ENCODE measurements at places on chromosomes 6 and 20.

- H3K27me3 ChIP-seq: no peaks in the 10 kb centered on the region
- peaks cover 6% of the 10 kb centered on the region for H3K36me3 ChIP-seq
- H3K4me1 ChIP-seq: no peaks in the 10 kb centered on the region
These were observed 46.4 kb upstream of the SLC35B3 start for GRCh38 chr6:8481727-8482126.

- no peak overlapping the region for H3K4me3 ChIP-seq
- H3K27ac ChIP-seq: no peak overlapping the region
These were observed 120.1 kb downstream of the RPS12 start for GRCh38 chr6:132934496-132934895.

GRCh38 chr6:79468587-79468986, 68.6 kb downstream of the LCA5 start:
- H3K27ac ChIP-seq: no peak overlapping the region
- H3K4me3 ChIP-seq: no peak overlapping the region
- H3K27me3 ChIP-seq: no peaks in the 10 kb centered on the region
- no peaks in the 10 kb centered on the region for H3K36me3 ChIP-seq

DNA sequence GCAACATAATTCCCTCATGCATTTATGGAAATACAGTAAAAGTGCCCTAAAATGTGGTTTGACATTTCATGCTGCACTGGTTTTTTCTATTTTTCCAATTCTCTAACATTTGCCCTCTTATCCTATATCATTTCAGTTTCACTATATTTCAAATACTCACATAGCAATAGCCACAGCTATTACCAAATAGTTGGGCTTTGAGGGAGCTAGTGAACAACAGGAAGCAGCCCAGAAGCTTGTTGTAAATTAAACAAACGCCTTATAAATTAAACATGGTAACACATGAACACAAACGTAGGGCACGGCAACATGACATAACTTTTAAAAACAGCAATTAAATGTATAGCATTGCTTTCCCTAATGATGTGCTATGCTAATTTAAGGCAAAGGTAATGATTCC, 469.0 kb downstream of the CDC5L start:
- H3K27me3 ChIP-seq: no peaks in the 10 kb centered on the region
- H3K4me1 ChIP-seq: peaks cover 9% of the 10 kb centered on the region
- no peaks in the 10 kb centered on the region for H3K36me3 ChIP-seq
- H3K27ac ChIP-seq: no peak overlapping the region

DNA sequence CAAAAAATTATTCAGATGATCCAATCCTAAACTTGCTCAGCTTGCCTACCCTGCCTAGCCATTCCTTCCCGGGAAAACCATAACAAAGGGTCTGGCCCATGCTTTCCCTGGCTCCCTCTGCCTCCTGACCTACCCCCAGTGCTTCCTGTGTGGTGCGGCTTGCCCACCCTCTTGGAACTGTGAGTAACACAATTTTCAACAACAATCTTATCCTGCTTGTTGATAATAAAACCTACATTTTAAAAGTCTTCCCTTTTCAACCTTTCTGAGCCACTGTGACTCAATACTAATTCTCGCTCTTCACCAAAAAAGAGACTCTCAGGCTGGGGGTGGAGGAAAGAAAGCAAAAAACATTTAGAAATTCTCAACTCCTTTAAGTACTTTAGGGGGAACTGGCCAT, 18.0 kb downstream of the EXOC2 start:
- no peak overlapping the region for H3K4me3 ChIP-seq
- H3K27me3 ChIP-seq: peaks cover 2% of the 10 kb centered on the region
- peaks cover 20% of the 10 kb centered on the region for H3K36me3 ChIP-seq

GRCh38 chr6:157849288-157850017, 26.4 kb downstream of the SNX9 start:
- peak overlapping the region; percentile 57 for H3K27ac ChIP-seq
- H3K36me3 ChIP-seq: peaks cover 8% of the 10 kb centered on the region
- DNase-seq: no peak
- no peak overlapping the region for H3K4me3 ChIP-seq

DNA sequence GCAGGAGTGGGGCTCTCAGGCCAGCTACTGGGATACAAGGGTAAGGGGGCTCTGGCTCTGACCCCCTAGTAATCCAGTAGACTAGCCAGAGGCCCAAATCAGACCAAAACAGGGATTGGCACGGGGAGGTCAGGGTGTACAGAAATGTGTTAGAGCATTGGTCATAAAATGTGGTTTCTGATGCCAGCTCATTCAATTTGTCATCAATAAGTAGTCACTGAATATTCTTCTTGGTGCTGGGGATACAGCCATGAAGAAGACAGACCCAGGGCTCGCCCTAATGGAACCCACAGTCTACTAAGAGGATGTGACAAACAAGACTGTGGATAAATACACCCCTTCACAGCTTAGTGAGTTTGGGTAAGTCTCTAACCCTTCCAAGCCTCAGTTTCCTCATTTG, 11.1 kb downstream of the MAP1LC3A start:
- no peaks in the 10 kb centered on the region for H3K36me3 ChIP-seq
- H3K4me3 ChIP-seq: no peak overlapping the region
- no peak for DNase-seq

All from glutamatergic neuron (in vitro differentiated cells).